NCI-H510A treated with DMSO at 0.1 percent for 48 hours (cell line): ENCODE measurements at places on chromosomes 12 and 14.
A peak's percentile ranks its signal among the peaks of the same experiment; 100 is the strongest.

DNA sequence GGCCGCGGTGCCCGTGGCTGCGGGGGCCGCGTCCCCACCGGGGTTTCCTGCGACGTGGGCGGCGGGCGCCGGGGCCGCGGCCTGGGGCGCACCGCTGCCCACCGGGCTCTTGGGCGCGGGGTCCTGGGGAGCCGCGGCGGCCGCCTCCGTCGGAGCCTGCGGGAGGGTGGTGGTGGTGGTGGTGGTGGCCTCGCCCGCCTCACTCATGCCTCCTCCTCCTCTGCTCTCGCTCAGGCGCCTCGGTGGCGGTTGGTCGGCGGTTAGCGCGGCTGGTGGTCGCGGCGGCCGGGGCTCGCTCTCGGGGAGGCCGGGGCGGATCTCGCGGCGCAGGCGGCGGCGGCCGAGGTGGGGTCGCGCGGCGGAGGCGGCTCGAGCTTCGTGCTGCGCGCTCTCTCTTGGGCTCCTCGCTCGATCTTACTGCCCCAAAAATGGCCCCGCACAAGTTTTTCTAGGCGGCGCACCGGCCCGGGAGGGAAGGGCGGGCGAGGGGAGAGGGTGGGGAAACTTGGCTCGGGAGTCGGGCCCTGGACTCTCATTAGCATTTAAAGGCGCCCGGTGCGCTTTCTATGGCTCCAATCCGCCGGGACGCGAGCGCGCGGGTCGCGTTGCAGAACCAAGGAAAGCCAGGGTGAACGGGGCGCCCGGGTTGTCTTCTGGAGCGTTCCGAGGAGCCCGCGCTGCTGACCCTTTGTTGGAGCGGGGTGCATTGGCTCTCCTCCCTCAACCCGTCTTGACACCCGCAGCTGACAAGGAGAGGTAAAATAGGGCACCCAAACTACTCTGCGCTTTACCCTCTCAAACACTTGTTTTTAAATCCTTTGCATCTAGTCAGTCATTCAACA is at the start of gene YBX3:
YBX3 (minus strand) TSS at position 419 of the 842 bp plus-strand sequence; CDS start at position 207, 212 bp downstream.
- peak; percentile 47 for DNase-seq

GRCh38 chr14:64825006-64825405 is 54.7 kb downstream of the SPTB start:
- DNase-seq: no peak

GRCh38 chr12:112182499-112182898 is 57.1 kb downstream of the TRAFD1 start:
- no peak for DNase-seq

DNA sequence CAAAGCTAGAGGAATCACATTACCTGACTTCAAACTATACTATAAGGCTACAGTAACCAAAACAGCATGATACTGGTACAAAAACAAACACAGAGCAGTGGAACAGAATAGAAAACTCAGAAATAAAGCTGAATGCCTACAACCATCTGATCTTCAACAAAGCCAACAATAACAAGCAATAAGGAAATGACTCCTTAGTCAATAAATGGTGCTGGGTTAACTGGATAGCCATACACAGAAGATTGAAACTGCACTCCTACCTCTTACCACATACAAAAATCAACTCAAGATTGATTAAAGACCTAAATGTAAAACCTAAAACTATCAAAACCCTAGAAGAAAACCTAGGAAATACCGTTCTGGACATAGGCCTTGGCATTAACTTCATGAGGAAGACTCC is 182.6 kb upstream of the CNOT2 start:
- DNase-seq: no peak

DNA sequence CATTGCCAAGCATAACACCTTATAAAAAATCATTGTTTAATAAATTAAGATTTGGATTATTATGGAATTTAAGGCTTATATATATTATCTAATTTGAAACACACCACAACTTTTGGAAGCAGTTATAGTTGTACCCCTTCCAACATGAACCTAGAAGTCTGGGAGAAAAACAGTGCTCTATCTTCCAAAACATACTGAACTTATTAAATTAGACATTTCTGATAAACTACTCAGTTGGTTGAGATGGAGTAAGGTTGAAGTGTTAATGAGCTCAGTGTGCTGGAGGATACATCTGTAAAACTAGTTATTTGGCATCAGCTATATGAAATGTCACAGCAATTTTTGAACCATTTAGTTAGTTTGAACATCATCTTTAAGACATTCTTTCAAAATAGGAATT is 227.4 kb downstream of the ALX1 start:
- DNase-seq: no peak

GRCh38 chr14:36973806-36974442 is 198.5 kb downstream of the SLC25A21 start:
- DNase-seq: no peak

DNA sequence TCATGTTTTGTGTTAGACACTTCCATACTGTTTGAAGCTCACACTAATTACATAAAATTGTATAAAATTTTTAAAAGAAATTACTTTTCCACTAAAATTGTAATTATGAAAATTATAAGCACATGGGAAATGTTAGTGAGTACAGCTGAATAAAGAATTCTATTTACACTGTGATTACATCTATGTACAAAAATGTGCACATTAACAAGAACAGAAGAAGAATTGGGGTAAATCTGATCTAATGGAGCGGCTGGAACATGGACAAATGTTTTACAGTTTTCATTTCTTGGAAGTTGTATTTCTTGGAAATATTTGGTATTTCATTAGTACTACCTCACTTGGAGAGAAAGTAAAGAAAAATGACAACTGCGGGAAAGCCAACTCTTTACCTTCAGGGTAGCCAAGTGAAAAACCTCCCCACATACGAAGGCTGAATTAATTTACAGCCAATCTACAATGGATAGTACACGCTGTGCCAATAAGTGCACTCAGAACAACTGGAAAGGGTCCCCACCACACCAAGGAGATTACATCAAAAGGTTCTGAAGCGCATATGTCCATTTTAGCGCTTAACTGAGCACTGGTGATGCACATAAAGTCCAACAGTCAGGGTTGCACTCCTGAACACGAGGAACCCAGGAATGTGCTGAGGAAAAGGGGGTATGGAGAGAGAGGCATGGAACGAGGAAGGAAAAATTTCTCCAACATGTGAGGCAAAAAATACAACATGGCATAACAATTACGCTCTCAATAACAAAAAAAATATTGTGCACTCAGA is 17.5 kb downstream of the MED13L start:
- DNase-seq: no peak

DNA sequence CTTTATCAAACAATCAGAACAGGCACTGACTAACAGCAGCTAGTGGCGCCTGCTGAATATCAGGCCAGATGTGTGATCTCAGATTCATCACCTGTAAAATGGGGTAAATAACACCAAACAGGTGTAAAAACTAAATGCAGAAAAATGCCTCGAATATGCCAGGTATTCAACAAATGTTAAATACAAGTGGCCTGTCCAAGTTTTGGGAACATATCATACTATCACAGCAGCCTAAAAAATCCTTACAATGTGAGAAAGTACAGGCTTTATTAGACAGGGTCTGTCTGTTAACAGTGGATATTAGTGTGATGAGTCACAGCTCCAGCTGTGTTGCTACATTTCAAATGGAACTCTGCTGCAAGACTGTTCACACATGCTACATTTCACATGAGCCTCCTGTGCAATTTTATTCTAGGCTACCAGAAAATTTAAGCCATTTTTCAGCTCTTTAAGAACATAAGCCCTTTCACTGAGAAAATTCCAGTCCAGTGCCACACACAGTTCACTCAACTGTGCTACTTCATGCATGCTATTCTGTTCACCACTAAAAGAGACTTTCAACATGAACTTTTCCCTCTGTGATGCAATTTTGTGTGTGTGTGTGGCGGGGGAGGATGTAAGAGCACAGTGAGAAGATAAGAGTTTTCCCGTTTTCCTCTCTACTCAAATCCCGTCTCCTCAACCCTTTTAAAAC is 56.7 kb downstream of the MSRB3 start:
- DNase-seq: no peak

GRCh38 chr14:91835920-91836843 is 31.2 kb downstream of the TC2N start:
- DNase-seq: peak; percentile 87

GRCh38 chr14:101960225-101960624 is 4.1 kb upstream of the DYNC1H1 start:
- DNase-seq: no peak

DNA sequence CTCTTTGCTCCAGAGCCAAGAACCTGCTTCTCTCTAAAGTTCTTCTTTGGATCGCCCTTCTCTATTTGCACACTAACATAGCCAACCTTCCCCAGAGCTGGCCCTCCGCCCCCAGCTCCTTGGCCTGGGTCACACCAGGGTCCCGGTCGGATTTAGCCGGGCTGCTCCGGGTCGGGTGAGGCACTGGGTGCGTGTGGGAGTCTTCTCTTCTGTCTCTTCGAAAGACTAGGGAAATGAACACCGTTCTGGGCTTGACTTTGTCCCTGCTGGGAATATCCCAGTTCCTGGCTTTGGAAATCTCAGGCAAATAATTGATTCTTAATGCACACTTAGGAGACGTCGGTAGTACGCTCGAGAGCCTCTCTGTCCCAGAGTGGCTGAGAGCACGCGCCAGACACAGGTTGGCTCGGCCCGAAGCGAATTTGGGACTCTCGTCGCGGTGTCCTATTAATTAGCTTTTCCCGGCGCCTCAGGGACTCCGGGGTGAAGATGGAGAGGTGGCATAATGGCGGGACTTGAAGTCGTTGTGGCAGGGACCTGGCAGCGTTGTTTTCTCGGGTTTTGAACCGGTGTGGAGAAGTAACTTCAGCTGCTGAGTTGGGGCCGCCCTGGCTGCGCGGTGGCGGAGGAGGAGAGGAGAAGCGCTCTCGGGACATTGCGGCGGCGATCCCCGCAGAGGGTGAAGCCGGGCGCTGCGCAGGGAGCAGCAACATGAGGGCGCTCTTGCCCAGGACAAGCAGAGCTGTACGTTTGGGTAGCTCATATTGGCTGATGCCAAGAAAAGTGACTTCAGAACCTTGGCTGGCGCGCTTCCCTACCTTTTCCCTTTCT is 7.5 kb downstream of the FOXG1 start:
- DNase-seq: peak; percentile 47

DNA sequence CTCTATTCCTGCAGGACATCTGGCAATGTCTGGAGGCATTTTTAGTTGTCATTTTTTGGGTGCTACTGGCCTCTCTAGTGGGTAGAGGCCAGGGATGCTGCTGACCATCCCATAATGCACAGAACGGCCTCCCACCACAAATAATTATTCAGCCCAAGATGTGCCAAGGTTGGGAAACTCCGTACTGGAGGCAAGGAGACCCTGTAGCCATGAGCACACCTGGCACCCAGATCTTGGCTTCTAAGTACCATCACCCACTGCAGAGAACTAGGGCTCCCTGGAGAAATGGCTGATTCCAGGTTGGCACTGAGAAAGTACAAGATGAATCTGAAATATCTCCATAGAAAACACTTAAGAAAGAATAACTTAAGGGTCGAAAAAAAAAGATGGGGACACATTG is 81.7 kb downstream of the RBM19 start:
- DNase-seq: no peak

DNA sequence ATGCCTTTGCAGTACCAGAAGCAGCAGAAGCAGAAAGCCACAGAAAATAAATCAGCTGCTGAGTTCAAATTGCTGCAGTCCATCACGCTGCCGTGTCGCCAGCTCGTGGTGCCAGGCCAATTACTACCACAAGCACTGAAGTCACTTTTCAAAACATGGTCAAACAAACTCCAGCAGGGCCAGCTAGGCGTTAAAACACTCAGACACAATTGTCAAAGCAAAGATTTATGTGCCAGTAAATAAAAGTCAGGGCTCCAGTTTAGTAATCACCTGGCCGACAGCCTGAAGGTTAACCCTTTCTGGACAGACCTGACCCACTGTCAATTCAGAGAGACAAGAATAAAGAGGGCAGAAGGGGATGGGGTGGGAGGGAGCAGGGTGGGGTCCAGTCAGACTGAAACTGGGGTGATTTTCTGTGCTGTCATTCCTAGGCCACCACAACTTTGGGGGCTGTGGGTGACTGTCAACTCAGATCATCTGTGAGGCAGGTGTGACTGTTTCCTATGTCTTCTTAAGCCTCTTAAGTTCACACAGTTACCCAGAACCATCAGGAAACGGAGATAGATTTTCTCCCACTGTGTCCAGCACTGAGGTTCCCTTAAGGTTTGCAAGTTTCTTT is 109.8 kb upstream of the FUT8 start:
- DNase-seq: peak; percentile 93
